ENCODE measurements at places on chromosomes 6 and 20.

GRCh38 chr6:88680654-88681053, 282.8 kb downstream of the RNGTT start:
- DNase-seq, result no peak

DNA sequence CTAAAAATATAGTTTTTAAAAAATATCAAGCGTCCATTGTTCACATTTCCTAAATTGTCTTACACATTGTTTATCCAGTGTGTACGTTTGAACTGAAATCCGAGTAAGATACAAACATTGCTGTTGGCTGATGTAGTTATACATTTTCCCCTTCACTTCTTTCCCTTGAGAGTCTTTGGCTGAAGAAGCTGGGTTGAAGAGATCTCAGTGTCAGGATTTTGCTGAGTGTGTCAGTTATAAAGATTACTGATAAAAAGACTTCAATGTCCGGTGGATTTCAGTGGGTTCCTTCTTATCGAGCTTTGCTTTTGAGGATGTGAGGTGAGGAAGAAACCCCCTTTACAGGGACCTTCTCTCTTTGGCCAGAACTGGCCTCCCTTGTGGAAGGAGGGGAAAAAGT, 20.5 kb downstream of the RFPL4B start:
- DNase-seq, result no peak

GRCh38 chr6:158043008-158043407, 61.3 kb downstream of the SYNJ2 start:
- no peak for DNase-seq

- no peak for DNase-seq
Measured at GRCh38 chr6:35943390-35943789, 22.5 kb upstream of the SRPK1 start.

DNA sequence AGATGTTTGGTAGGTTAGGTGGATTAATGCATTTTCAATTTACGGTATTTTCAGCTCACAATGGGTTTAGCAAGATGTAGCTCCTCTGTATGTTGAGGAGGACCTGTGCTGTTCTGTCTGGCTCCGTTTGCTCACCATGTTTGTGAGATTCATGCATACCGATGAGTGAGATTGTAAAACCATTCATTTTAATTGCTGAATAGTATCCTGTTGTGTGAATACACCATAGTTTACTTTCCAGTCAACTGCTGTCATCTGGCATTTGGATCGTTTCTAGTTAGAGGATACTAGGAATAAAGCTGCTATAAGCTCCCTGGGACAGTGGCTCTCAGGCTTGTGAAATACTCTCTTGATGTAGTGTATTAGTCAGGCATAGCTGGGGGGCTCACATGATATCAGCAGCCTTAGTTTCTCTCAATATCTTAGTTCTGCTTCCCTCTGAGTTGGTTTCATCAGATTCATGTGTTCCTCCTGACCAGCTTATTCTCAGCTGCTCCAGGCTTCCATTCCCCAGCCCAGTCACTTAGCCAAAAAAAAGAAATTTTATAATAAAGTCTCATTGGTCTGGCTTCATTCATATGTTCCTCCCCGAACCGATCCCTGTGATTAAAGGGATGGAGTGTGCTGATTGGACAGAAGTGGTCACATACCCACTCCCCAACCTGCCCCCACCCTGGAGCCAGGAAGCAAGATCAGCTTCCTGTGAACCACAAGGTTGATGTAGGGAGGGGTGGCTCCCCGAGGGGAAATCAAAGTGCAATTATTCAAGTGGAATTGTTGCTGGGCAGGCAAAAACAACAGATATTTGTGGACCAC, 10.9 kb upstream of the B4GALT5 start:
- no peak for DNase-seq

GRCh38 chr20:39042279-39043150, 80.4 kb downstream of the DHX35 start:
- no peak for DNase-seq

- no peak for DNase-seq
Measured at GRCh38 chr6:36873115-36873514, 1.5 kb downstream of the PPIL1 start.

DNA sequence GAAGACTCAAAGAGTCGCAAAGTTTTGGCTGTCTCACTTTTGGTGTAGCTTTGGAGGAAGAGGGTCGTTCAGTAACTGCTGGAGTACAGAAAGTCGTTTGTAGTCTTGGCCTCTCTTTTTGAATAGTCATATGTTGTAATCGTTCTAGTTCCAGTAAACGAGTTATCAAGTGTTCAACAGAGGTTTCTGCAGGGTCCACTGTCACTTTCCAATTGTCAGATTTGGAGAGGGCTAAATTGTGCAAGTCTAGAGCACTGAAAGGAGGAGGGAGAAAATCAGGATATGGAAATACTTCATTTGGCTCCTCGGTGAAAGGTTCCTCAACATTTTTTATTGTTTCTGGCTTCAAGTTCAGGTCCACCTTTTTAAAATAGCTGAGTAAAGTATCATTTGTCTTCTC, 9.7 kb downstream of the FAM217A start:
- no peak for DNase-seq

DNA sequence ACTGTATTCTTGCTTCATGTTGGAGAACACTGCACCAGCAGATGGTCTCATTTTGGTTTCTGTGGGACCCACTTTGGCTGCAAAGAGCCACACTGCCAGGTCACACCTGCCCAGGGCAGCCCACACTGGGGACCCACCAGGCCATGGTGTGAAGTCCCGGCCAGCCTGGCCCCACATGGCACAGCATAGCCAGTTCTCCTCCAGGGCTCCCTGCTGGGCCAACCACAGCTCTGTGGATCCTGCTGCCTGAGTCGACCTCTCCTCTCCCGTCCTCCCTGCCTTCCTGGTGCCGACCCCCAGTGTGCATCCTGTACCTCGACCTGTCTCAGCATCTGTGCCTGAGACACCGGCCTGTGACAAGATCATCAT, 3.0 kb downstream of the ARFRP1 start:
- DNase-seq, result no peak

GRCh38 chr6:11362564-11362963, 130.1 kb upstream of the NEDD9 start:
- no peak for DNase-seq

- DNase-seq, result no peak
Measured at GRCh38 chr6:56956491-56956890, 1.6 kb downstream of the BEND6 start.

DNA sequence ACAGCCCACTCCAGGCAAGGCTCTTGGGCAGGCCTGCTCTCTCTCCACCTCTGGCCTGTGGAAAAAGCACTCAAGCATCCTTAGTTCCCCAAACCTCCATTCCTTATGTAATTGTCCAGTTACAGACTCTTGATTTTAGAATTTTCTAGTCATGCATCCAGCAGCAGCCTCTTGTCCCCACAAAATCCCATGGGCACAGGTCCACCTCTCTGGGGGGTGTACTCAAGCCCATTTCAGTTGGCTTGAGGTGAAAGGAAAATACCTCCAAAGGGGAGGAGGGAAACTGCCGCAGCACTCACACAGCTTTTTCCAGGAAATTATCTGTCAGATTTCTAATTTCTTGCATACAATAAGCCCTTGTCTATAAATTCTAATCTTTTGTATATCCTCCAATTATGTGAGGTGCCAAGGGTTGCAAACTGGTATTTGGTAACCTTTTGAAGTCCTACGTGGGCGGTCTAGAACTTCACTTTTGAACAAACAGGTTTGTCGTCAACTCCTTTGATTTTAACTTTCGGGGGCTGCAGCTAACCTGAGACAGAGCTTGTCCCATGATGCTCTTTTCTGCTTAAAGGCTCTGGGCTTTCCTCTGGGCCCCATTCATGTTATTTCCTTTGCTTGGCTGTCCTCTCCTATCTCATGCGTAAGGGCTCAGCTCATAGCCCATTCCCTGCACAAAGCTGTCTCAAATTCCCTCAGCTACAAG, 104.7 kb upstream of the CEP85L start:
- DNase-seq, result no peak

GRCh38 chr6:33787346-33787953, 1.5 kb downstream of the LEMD2 start:
- no peak for DNase-seq

GRCh38 chr20:3646067-3646440, 17.1 kb downstream of the GFRA4 start:
- DNase-seq, result no peak

GRCh38 chr6:72534236-72534635, 87.6 kb upstream of the KCNQ5 start:
- no peak for DNase-seq

GRCh38 chr20:58714923-58715351, 22.3 kb downstream of the NPEPL1 start:
- DNase-seq, result no peak

DNA sequence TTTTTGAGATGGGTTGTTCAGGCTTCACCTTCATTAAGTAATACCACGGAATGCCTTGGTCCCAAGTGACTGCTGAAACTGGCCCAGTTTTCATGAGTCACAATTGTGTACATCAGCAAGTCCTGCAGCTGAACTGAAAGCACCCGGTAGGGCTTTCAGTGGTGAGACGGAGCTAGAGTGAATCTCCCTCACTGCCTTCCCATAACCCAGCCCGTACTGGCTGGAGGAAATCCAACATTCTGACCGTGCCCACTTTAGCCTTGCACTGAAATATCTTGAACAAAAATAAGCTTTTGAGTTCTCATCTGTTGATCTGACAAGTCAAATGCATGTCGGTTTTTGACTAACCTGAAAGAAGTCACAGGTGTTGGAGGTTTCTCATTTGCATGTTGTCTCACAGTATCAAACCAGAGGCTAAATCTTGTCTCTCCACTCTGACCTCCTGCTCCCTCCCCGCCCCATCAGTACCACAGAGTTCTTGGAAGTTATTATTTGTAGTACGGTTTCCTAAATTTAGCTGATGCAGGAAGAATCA, 35.9 kb downstream of the DUSP22 start:
- DNase-seq, result no peak

GRCh38 chr6:95846652-95847051, 169.1 kb upstream of the FUT9 start:
- no peak for DNase-seq

GRCh38 chr6:31831350-31832215, 4.0 kb downstream of the HSPA1B start:
- no peak for DNase-seq

- no peak for DNase-seq
Measured at GRCh38 chr6:29553268-29554057, 6.1 kb downstream of the UBD start.

DNA sequence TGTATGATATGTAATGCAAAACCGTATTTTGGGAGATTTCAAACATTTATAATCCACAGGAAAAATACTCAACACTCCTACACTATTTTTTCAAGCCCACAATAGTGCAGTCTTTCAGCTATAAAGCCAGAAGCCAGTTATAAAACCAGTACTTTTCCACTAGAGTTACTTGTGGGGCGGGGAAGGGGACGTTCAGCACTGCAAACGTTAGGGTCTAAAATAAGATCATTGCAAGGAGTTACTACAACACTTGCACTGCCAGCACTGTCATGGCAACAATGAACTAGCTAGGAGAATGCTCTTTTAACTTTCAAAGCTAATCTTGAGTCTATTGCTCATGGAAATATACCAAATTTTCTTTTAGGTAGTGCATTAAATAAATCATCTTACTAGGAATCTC, 14.7 kb downstream of the SESN1 start:
- no peak for DNase-seq

DNA sequence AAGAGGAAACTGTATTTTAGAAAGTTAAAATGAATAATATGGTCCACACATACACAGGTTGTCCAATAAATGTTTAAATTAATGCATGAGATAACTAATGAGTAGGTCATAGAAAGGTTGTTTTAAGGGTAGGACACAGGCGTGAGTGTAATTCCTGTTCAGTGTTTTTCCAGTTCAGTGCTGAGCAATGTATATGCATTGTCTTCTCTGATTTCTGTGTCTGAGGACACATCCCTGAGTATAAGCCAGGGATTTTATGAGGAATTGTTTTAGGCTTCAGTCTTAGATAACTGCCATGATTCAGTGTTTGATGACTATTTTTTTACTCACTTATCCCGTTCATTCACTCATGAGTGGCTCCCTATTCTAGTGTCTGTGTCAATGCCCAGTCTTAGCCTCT, 298.5 kb upstream of the TBX18 start:
- DNase-seq, result no peak

- DNase-seq, result no peak
Measured at GRCh38 chr6:85044361-85044760, 280.0 kb upstream of the TBX18 start.

- DNase-seq, result no peak
Measured at GRCh38 chr6:26254724-26255123, 110.3 kb upstream of the BTN3A2 start.

- no peak for DNase-seq
Measured at GRCh38 chr6:151723152-151723551, 84.3 kb upstream of the ESR1 start.

GRCh38 chr20:32779500-32780211, 17.5 kb downstream of the DNMT3B start:
- no peak for DNase-seq

DNA sequence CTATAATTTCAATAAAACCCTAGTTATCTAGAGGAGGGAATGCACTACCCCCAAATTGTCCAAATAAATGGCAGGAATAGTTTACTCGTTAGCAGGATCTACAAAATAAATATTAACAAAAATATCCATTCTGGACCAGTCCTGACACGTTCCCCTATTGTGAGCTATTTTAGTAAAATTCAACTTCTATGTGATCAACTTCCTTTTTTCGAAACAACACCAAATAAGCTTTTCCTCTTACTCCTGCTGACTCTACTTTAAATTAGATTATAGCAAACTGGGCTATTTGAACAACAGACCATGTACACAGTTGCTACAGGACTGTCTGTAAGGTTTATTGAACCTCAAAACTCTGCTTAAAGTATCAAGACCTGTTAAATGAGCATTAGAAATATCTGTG, 154.3 kb downstream of the IPCEF1 start:
- DNase-seq, result no peak

- DNase-seq, result no peak
Measured at GRCh38 chr20:49452011-49452482, 30.4 kb downstream of the KCNB1 start.

- no peak for DNase-seq
Measured at GRCh38 chr6:38221251-38221650, 401.7 kb downstream of the ZFAND3 start.

GRCh38 chr6:5681480-5681879, 325.2 kb downstream of the NRN1 start:
- DNase-seq, result no peak

DNA sequence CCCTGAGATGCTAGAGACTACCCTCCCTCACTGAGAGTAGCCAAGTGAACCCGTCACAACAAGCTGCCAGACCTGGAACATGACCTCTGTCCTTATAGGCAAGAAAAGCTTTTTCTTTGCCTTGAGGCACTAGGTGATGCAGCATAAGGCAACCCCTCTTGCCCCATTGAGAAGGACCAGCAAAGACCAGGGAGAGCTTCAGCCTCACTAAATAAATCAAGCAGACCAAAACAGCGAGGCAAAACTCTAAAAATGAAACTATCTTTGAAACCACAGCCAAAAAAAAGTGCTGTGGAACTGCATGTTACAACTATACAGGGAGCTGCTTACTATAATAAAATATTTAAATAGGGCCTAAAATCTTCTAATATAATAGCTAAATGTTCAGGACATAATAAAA, 62.6 kb upstream of the FAM83B start:
- DNase-seq, result no peak
